ENCODE measurements at places on chromosomes 3 and 15. TPM values are rescaled to one million over a fixed set of nuclear protein-coding genes. Genes with fewer than 3 reads are reported as not detected.

Gene MYO5C
- 38.7 TPM for polyA plus RNA-seq

Gene ANKRD34C
- polyA plus RNA-seq, result not detected

Gene PPIP5K1
- 27.6 TPM for polyA plus RNA-seq

Gene MTHFS
- 20.9 TPM for polyA plus RNA-seq

Gene TMEM212
- polyA plus RNA-seq, result 0.80 TPM

GRCh38 chr15:77013776-77014131 is 18.8 kb downstream of the PSTPIP1 start:
- no peak for DNase-seq

DNA sequence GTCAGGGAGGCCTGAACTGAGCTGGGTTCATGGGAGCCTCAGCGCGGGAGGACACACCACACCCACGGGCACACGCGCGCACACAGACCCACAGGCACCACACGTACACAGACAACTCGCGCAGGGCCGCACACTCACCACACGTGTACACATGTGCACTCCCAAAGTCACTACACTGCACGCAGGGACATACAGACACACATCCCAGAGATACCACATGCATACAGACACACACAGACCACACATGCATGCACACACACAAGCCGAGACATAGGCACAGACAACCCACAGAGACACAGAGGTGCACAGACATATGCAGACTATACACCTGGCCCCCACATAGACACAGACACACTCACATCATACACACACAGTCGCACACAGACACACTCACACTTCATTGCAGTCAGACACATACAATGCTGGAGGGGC is 1.1 kb upstream of the MGLL start:
- DNase-seq, result no peak

DNA sequence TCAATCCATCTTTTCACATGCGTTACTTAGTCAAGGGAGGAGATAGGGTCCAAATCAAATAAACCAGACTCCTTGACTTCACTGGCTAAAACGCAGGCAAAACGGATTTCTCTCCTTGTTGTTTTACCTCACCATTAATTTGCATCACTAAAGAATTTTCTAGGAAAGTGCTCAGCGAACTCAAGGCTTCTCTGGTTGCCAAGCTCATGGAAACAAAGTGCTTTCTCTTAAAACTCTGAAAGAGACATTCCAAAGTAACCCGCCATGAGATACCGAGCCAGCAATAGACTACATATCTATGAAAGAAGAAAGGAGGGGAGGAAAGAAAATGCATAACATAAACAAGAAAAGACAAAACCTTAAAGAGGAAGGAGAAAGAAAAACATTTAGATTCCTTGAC is 211.7 kb upstream of the WNT5A start:
- DNase-seq, result no peak

DNA sequence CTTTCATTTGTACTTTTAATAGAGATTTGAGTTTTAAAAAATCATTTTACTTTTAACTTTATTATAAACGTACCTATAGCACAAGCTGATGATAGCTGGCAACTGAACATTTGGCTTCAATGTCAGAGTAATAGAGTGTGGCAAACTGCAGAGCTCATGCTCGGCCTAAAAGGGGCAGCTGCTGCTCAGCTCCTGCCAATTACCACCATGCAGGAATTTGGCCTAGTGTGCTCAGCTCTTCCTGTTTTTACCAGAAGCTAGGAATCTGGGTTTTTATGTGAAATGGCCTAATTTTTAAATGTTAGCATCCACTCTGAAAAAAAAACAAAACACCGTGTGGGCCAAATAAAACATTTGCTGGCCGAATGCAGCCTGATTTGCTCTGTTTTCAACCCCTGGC is 1.8 kb downstream of the IFT122 start:
- DNase-seq, result peak; percentile 61

DNA sequence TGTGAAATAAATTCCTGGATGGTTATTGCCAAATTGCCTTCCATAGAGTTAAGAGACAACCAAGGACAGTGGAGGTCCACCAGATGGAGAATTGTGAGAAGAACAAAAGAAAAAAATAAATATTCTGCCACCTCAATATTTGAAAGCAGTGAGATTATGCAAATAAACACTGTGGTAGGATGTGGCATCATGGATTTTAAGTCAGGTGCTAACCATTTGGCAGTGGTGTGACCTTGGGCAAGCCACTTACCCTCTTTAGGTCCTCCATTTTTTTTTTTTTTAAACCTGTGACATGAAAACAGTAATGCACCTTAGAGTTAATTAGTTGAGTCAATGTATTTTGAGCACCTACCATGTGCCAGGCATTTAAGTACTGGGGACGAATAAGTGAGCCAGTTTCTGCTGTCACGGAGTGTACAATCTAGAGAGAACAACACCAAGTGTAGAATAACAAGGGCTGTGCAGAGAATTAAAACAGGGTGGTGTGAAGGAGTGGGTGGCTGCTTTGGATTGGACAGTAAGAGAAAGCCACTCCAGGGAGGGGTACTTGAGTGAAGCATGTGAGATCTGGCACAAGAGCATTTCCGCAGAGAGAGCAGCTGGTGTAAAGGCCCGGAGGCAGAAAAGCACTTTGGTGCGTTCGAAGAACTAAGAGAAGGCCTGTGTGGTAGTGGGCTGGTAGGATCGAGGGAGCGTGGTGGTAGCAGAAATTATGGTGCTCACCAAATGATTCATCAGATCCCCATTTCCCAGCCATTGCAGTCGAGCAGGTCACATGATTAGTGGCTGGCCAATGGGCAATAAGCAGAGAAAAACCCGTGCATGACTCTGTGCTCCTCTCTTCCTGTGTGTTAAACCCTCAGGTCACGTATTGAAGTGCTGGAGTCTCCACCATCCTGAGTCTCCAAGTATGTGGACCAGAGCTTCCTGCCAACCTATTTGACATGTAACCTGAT is 39.2 kb downstream of the CCK start:
- DNase-seq, result no peak

- peak; percentile 47 for DNase-seq
Observed at GRCh38 chr3:4736284-4736861, 242.9 kb upstream of the BHLHE40 start.

DNA sequence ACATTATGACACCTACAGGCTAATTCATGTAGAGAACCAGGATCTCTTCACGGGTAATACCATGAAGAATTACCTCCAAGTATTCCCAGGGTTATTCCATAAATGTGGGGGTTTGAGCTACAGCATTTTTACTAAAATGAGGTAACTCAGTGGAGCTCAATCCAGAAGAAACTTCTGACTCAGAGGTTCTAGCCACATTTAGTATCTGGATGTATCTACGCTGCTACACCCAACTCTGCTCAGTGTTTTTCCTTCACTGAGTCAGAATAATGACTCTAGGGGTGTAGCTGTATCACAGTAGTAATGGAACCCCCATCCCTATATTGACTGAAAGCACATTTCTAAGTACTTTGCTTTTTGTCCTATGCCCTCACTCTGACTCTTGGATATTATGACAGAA is 52.4 kb downstream of the COPS2 start:
- no peak for DNase-seq

GRCh38 chr3:175304404-175304803 is 445.3 kb downstream of the NAALADL2 start:
- no peak for DNase-seq

DNA sequence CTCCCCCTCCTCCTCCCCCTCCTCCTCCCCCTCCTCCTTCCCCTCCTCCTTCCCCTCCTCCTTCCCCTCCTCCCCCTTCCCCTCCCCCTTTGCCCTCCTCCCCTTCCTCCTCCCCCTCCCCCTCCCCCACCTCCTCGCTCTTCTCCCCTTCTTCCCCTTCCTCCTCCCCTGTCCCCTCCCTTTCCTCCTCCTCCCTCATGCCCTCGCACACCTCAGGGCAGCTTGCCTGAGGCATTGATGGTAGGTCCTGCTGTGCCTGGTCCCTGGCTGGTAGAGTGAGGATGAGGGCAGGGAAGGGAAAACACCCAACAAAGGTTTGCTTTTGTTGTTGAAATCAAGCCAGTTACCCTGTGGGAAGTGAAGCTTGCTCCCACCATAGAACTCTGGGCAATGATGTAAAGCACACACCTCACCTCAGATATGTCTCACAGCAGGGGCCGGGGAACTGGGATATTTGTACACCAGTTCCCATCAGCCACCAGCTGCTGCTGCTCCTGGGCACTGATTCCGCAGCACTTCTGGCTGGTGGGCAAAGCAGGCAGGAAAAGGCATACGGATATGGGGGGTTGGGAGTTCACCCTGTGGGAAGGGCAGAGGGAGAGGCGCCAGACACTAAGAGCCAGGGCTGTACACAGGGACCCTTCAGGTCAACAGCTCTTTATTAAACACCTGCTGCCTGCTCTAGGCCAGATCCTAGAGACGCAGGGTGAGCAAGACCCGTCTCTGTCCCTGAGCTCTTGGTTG is 13.8 kb downstream of the ISG20 start:
- no peak for DNase-seq

GRCh38 chr3:119831022-119831421 is 49.1 kb downstream of the NR1I2 start:
- no peak for DNase-seq

DNA sequence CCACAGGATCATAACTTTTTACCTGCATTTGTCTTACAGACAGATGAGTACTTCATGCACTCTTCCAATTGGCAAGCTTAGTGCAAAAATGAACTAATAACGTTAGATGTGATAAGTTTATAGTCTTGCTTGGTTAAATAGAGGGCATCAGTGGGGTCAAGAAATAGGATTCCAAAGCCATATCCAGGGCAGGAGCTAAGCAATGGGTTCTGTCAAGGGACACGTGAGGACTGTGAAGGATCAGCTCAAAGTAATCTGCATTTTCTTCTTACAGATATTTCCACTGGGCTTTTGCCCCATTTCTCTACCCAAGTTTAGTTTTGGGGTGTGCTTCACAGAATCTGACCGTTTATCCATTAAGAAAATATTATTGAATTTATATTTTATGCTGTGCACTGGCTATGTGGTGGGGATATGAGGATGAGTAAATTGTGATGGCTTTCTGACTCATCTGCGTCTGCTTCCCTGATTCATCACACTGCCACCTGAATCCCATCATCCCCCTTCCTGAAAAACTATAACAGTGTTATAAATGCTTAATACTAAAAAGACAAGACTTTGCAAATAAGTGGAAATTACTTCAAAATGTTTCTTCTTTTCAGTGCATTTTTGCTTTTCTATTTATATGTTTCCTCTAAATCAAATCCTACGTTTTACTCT is 17.5 kb downstream of the PPP2R3A start:
- no peak for DNase-seq

GRCh38 chr15:56923174-56923591 is 4.7 kb downstream of the TCF12 start:
- no peak for DNase-seq
